ENCODE measurements at places on chromosomes 5 and 9. TPM values are rescaled to one million over a fixed set of nuclear protein-coding genes. Genes with fewer than 3 reads are reported as not detected.

DNA sequence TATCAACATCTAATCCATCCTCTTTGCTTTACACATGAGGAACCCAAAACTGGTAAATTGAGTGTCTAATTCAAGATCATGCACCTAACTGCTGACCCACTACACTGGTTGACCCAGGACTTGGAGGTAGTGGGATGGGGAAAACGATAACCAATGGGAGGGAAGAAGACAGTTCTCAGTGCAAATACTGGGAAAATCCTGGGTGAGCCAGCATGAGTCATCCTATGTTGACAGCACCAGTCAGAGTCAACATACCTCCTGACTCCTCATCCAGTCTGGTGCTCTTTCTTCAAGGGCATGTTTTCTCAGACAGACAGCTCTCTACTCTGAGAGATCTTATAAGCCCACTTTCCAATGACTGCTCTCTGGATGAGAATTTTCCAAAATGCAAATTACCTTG, 232.8 kb upstream of the PTGER4 start:
- no peak for DNase-seq

DNA sequence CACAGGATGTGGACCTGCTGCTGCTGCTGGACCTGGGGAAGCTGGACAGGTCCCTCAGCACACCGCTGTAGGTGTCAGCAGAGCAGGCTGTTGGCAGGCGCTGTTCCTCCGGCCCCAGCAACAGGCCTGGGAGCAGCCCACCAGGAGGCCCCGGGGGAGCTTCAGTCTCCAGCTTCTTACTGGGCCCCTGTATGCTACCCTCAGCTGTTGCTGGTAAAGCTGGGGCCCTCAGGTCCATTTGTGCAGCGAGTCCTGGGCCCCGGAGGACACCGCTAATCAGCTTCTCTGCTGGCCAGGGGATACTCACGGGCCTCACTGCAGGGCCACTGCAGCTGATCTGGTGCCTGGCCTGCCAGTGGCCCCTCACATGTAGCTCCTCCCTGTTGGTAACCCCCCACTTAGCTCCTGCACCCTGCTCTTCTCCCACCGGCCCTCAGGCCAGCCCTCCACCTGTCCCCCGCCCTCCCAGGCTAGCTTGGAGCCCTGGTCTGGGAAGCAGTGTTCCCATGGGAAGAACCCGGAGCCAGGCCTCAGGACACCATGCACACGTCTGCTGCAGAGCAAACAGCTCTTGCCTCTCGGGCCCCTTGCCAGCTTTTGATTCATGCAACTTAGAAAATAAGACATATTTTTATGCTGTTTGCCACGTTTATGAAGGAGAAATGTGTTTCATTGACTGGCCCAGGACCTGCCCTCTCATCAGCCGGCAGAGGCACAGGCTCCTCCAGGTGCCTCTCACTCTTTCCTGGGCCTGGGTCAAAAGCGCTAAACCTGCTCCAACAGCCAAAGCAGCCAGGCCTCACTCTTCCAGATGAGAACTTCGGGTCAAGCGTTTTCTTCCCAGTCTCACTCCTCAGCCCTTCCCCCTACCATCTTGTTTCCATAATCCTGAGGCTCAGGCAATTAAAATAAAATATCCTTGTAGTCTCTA, 61.0 kb upstream of the ADAMTS2 start:
- peak; percentile 85 for DNase-seq

- DNase-seq: no peak
These were observed 117.5 kb upstream of the CDH6 start for GRCh38 chr5:31075981-31076380.

GRCh38 chr9:115005322-115005721, 74.9 kb upstream of the TNFSF8 start:
- DNase-seq: no peak

DNA sequence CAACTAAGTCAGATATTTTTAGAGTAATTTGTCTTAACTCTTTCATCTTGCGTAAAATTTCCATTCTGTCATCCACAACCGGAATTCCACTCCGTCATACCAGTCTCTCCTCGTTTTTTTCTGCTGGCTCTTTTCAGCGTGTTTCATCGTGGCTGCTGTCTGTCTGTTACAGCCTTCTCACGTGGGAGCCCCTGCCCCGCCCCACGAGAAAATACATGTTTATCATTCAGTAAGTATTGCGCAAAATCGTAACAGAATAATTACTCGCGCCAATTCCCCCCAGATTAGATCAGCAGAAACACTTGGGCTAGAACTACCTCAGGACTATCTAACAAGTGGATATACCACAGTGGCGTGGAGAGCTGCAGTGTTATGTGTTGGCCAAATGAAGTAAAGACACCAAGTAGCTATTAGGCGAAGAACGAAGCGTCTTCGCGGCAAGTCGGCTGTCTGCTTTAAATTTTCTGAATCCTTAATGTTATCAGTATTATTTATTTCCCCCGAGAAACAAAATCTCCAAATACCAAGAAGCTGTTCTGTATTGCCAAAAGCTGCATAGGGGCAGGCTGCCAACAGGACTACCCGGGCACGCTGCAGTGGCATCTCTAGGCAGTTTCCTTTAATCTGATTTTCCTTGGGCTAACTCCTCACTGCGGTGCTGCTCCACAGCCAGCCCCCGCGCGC, 566 bp upstream of the FOCAD start:
- peak; percentile 68 for DNase-seq

DNA sequence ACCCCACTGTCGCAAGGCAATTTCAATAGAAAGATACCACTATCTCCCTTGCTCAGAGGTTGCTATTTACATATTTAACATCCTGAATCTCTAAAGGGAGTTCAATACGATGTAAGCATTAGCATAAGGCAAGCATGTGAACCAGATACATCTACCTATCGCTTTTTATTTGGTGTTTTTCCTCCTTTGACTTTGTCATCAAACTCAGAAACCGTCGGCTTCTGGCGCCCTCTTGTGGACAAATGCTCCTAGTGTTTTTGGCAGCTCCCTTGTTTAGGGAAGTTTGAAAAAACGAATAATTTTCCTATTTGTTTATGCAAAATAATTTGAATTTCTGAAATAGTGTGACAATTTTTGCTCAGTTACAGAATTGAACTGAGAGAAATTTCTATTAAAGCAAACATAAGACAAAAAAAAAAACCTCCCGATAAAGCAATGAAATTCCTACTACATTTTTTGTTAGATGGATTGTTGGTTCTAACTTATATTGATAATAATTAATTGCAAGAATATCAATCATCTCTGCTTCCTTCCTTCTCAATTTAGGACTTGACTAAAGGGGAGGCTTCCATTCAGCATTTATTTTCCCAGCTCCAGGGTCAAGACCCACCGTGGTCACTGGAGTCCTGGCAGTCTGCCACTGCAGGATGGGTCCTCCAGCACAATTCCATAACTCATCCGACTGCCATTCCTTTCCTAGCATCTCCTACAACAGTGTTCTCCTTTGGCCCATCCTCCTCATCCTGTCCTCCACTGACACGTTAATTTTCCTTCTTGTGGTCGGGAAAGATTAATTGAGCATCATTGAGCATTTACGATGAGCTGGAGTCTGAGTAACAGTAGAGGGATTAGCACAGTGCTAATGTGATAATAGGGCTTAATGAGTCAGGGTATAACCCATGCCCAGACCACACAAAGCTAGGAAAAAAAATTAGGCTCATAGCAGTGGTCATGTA, 131.8 kb upstream of the CHD1 start:
- DNase-seq: peak; percentile 85

GRCh38 chr5:58072300-58072965, 387.5 kb downstream of the PLK2 start:
- peak; percentile 27 for DNase-seq

DNA sequence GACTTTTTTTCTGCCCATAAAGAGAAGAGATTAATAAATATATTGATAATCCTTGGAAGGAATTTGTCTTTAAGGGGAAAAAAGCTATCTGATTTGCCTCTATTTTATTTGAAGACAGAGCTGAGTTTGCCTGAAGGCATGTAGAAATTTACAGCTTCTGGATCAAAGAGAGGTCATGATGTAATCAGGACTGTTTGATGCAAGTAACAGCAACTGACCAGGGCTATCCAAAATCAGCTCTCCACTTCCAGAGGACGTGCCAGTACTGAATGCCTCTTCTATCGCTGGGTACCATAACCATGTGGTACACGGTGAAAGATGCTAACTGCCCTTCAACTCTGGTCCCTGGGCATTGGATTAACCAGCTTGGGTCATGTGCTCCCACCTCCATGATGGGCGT, 90.6 kb downstream of the ZFAND5 start:
- no peak for DNase-seq

GRCh38 chr5:93186076-93186682, 394.8 kb downstream of the NR2F1-AS1 start:
- no peak for DNase-seq

DNA sequence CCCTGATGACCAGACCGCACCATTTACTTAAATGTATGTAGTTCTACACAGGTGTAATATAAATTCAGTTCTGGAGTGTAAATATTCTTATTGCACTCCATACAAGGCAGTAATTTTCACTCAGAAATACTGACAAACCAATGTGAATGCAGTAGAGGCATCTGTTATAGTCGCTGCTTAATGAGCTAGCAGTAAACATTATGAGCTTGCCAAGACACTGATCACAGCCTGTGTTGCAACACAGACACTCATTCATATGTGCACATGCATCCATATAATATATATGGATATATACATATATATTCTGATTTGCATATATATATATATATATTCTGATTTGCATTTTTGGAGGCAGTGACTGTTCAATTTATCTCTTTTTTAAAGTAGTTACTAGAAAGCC, 435.1 kb upstream of the ST8SIA4 start:
- no peak for DNase-seq

DNA sequence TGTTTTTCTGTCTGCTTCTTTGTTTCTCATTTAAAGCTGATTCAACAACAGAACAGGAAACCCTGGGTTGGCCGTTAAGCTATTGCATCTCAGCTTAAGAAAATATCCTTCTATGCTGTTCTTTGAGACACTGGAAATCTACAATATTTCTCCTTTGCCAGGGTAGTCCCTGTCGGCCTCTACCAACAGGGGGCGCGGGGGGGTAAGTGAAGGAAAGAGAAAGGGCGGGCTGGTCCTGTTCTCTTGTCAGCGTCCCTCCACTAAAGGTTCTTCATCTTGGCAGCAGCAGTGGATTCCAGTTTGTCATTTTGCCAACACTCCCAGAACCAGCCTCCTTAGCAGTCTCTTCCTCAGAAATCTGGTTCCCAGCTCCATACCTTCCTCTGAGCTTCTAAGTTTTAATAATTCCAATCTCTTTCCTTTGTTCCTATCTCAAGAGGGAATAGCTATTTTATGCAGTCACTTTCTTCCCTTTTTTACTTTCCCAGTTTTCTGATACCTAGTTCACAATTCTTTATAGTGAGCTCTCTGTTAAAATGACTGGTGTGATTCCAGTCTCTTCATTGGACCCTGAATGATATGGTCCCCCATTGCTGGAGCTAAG, 222.3 kb downstream of the GLIS3 start:
- DNase-seq: peak; percentile 42

- peak; percentile 30 for DNase-seq
These were observed 61.1 kb upstream of the LPAR1 start for GRCh38 chr9:111099199-111100008.

- no peak for DNase-seq
These were observed 83.4 kb downstream of the RAPGEF1 start for GRCh38 chr9:131656356-131657036.

DNA sequence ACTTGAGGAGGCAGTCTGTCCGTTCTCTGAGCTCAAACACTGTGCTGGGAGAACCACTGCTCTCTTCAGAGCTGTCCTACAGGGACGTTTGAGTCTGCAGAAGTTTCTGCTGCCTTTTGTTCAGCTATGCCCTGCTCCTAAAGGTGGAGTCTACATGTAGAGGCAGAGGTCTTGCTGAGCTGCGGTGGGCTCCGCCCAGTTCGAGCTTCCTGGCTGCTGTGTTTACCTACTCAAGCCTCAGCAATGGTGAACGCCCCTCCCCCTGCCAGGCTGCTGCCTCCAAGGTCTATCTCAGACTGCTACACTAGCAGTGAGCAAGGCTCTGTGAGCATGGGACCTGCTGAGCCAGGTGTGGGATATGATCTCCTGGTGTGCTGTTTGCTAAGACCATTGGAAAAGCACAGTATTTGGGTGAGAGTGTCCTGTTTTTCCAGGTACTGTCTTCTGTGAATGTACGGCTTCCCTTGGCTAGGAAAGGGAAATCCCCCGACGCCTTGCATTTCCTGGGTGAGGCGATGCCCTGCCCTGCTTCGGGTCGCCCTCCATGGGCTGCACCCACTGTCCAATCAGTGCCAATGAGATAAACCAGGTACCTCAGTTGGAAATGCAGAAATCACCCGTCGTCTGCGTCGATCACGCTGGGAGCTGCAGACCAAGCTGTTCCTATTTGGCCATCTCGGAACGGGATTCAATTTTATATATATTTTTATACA, 58.5 kb downstream of the CNTRL start:
- no peak for DNase-seq

DNA sequence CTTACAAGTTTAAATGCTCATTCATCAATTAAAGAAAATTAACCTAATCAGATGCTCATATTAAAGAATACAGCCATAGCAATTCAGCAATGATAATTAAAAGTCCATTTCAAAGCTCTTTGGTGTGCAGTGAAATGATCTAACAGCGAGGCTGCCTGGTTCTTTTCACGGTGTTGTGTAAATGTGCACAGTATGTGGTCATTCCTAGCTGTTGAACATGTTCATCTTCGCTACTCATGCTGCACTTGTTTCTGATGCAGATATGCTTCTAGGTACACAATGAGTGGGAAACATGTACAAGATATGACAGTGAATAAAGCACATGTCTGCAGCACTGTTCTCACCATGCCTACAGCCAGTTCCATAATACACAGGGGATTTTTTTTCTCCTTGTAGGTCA, 163.5 kb downstream of the NR2F1-AS1 start:
- no peak for DNase-seq

- peak; percentile 85 for DNase-seq
These were observed 27.0 kb upstream of the COL15A1 start for GRCh38 chr9:98916660-98917059.

CCL27 gene
- total RNA-seq: not detected

PCDHA12 gene
- total RNA-seq: 0.10 TPM

ZNF883 gene
- 3.8 TPM for total RNA-seq

PRDM9 gene
- not detected for total RNA-seq

SHISAL2B gene
- total RNA-seq: not detected

CCL28 gene
- total RNA-seq: 13.0 TPM

GFI1B gene
- total RNA-seq: 0.51 TPM

TNFSF8 gene
- total RNA-seq: 1.2 TPM

SEPTIN8 gene
- 43.5 TPM for total RNA-seq
